Body of pancreas (tissue), 4 donors: ENCODE measurements at places on chromosomes 11 and 22.

- peak; percentile 52 for DNase-seq
Measured at GRCh38 chr11:128904656-128905344, 13.6 kb downstream of the KCNJ5 start.

DNA sequence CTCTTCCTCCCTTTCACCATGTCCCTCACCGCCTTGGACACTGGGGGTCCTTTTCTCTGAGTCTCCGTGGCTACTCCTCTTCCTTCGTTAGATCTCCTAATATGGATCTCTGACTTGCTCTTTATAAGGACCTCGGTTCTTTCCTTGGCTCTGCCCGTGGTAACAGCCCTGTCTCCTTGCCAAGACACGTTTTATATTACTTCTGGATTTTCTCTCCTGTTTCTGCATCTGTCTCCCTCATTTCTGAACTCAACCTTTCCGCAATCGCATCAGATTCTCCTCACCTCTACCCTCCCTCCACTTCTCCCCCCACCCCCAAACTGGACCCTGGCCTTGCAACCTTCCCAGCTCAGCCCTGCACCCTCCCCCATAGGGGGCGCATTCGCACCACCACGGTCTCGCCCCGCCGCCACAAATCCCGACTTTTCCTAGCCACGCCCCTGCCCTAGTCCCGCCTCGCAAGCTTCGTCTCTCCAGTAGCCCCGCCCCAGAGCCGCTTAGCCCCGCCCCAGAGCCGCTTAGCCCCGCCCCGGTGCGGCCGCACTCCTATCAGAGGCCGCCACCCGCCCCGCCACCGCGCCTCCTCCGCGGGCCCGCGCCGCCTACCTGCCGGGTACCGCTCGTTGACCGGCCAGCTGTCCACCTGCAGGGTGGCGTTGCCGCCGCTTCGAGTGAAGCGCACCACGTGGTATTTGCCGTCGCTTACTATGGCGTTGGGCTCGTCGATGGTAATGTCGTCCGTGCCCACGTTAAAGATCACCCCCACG lies 39.0 kb downstream of the SLC22A12 start:
- peak; percentile 56 for DNase-seq

GRCh38 chr22:19533049-19533626 lies 8.9 kb upstream of the CLDN5 start:
- DNase-seq = no peak

DNA sequence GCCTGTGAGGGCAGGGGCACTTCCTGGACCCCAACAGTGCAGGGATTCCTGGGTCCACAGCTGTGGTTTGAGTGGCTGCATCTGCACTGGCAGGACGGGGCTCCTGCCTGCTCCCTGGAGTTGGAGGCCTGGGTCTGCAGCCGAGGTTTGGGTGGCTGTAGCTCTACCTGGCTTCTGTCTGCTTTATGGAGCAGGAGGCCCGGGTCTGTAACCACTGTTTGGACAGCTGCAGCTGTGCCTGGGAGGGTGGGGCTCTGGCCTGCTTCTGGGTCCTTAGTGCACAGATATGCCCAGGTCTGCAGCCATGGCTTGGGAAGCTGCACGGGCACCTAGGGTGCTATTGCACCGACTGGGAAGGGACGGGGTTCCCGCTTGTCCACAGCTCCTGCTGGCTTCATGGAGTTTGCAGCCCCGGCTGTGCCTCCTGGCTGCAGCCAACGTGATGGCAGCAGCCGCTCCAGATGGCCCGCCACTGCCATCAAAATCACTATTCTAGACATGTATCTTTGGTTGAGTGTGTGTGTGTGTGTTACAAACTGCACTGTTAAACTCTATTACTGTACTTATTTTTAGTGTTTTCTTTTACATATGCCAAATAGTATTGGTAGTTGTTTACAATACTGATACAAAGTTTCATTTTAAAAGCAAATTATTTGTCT lies 412.3 kb upstream of the KIRREL3 start:
- no peak for DNase-seq

- no peak for DNase-seq
Measured at GRCh38 chr22:46104881-46105493, 45.3 kb upstream of the PPARA start.

DNA sequence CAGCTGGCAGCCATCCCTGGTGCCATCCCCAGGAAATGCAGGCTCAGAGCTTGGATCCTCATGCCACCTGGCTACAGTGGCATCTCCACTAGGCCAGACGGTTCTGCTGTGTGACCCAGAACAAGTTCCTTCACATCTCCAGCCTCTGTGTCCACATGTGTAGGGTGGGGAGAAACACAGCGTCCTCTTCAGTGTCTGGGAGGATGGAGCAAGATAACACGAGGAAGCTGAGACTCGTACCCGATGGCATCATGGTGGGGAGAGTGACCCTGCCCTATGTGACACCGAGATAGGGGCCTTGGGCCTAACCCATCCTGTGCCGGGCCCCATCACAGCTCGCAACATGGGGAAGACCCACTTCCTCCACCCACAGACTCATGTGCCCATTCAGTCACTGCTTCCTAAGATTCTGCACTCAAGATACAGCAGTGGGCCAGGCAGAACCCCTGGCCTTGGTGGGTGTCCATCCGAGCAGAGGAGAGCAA lies 78.5 kb downstream of the MORC2 start:
- DNase-seq = no peak

GRCh38 chr11:26753723-26754504 lies 32.1 kb upstream of the SLC5A12 start:
- peak; percentile 66 for DNase-seq
